ENCODE measurements at places on chromosomes 4 and X.

- DNase-seq: no peak
These were observed 61.9 kb upstream of the LAS1L start for GRCh38 chrX:65596270-65597034.

DNA sequence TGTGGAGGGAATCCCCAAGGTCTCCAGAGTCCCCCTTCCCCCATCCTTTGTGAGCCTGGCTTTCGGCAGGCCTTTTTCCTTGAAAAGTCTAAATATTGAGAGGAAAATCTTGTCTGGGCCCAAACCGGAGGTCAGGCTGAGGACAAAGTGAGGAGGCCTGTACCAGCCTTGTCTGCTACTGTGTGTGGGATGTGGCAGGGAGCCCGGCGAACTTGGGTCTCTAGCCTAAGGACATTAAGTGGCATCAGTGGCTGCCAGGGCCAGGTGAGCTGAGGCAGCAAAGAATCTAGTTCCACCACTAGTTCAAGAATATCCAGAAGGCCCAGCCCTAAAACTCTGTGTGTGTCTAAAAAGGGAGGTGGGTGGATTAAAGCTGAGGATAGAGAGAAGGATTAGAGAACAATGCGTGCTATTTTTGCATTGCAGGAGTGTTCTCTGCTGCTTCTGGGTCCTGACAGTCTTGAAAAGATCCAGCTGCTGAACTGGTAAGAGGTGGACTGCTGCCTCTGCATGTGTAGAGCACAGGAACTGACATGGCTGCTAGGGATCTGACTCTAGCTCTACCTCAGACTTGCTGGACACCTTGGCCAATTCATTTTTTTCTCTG, 1.2 kb upstream of the AMER1 start:
- no peak for DNase-seq

- no peak for DNase-seq
These were observed 263.8 kb upstream of the RPS6KA3 start for GRCh38 chrX:20530406-20530921.

DNA sequence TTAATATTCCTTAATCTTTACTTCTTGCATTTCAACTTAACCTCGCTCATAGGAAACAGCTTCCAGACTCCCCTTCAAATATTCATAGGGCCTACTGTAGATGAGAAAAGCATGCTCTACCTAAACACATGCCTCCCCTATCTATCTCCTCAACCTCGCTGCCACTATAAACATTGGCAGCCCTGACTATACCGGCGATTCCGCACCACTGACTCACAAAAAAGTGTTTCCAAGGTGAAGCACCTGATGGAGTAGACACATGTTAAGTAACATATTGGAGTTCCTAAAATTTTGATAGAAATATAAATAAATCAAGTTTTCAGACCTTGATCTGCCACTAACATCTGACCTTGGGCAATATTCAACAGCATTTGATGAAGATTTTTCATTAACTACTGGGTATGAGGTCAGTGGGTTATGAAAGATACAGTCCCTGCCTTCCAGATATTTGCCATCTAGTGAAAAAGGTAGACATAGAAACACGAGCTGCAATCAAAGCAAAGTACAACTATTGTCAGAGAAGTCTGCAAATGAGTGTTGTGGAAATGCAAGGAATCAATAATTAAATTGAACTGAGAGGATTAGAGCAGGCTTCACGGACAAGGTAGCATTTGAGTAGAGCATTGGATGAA, 184.2 kb downstream of the MAML3 start:
- no peak for DNase-seq

DNA sequence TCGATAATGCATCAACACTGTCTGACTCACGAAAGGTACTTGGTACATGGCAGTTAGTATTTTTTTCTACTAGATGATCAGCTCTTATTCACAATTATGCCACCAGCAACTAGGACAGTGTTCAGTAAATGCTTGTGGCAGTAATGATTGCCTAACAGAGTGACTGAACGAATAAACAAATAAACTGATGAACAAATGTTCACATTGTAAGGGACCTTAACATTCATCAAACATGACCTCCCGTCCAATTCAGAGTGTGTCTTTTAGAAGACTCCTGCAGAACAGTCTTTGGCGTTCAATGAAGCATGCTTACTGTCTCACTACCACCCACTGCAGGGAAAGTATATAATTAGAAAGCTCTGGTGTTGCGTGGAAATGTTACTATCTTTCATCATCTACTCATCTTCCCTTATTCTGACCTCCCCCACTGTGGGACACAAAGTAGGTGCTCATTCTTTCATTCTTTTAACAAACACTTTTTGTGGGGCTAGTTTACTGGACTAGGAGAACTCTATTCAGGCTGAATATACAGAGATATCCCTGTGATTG, 319.3 kb downstream of the RAB28 start:
- no peak for DNase-seq

DNA sequence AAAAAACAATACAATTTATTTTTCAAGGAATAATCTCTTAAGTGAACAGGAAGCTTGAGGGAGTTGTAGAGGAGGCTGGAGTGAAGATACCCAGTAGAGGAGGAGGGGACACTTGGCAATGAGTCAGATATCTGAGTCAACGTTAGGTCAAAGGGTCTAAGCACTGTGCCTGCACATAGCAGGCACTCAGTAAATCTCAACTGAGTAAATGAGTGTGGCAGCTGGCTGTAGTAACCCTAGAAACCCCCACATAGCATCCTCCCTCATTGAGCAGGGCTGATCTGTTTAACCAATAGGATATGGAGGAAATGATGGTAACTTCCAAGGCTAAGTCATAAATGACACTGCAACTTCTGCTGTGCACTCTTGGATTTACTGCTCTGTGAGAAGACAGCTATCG, 186.0 kb upstream of the FAM241A start:
- DNase-seq: no peak

All from GM19239 (cell line).